ENCODE measurements at places on chromosomes 1 and 21. TPM values are rescaled to one million over a fixed set of nuclear protein-coding genes. Genes with fewer than 3 reads are reported as not detected.

Gene CSDE1
- 2,102 TPM for total RNA-seq

Gene GRHL3
- not detected for total RNA-seq

Gene CELA2A
- total RNA-seq: not detected

Gene C1orf74
- total RNA-seq: 1.4 TPM

Gene NUP210L
- not detected for total RNA-seq

Gene NPHS2
- not detected for total RNA-seq

Gene GNAT2
- total RNA-seq: not detected

Gene PTGER3
- 150 TPM for total RNA-seq

Gene TLR5
- 6.0 TPM for total RNA-seq

Gene CD52
- 719 TPM for total RNA-seq

Gene FCRL1
- total RNA-seq: not detected

Gene LRRC38
- total RNA-seq: not detected

Gene CCDC185
- not detected for total RNA-seq

Gene DMBX1
- total RNA-seq: not detected

Gene COP1
- 81.1 TPM for total RNA-seq

Gene C1orf141
- total RNA-seq: not detected

Gene MPZ
- total RNA-seq: 7.8 TPM

Gene OR2W3
- not detected for total RNA-seq
